Activated T-helper 17 cell treated with anti-CD3 and anti-CD28 coated beads, Interleukin-2, amount 50 U/mL, for 72 hours (primary cell): ENCODE measurements at places on chromosomes 5 and 9. TPM values are rescaled to one million over a fixed set of nuclear protein-coding genes. Genes with fewer than 3 reads are reported as not detected.

Gene JAKMIP2
- 4.3 TPM for total RNA-seq

Gene SLC6A3
- not detected for total RNA-seq

DNA sequence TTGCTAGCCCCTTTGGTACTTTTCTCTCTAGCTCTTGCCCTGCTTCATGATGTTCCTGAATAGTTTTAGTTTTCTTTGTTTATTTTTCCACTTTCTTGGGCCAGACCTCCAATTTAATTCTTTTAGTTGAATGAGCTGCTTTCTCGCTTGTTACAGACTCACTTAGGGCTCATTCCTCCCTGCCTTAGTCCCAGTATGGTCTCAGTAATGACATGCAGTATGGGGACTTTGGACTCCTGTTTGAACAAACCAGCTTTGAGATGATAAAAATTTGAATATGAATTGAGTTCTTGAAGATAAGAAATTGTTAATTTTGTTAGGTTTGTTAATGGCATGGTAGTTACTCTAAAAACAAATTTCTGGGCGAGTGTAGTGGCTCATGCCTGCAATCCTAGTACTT, 284.8 kb upstream of the DMRT1 start:
- H3K4me3 ChIP-seq: no peak overlapping the region
- H3K4me1 ChIP-seq: peaks cover 11% of the 10 kb centered on the region
- no peaks in the 10 kb centered on the region for H3K36me3 ChIP-seq

GRCh38 chr9:78714576-78714975, 417.7 kb downstream of the PSAT1 start:
- no peak overlapping the region for H3K27ac ChIP-seq
- H3K27me3 ChIP-seq: peaks cover 4% of the 10 kb centered on the region
- no peaks in the 10 kb centered on the region for H3K4me1 ChIP-seq
- no peak for ATAC-seq
- no peak overlapping the region for H3K4me3 ChIP-seq

GRCh38 chr5:105015098-105015497, 1452.5 kb upstream of the NUDT12 start:
- H3K27me3 ChIP-seq: no peaks in the 10 kb centered on the region
- H3K4me3 ChIP-seq: no peak overlapping the region
- ATAC-seq: no peak
- H3K4me1 ChIP-seq: no peaks in the 10 kb centered on the region
- no peak overlapping the region for H3K27ac ChIP-seq
- no peaks in the 10 kb centered on the region for H3K36me3 ChIP-seq

Gene KIF4B
- not detected for total RNA-seq

DNA sequence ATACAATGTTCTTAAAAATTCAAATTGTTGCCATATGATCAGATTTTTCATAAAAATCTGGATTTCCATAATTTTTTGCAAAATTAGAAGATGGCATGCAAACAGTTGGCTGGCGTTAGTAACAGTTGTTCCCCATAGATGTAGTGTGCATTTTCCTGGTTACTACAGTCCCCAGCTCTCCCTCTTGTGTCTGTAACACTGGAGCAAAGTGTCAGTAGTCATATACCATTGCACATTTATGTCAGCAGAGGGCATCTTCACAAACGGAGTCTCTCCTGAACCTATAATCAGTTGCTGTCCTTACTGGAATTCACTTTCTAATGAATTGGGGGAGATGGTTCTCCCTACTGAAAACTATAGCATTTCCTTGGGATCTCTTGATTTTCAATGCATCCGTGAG, 44.7 kb upstream of the DMAC1 start:
- no peak for ATAC-seq
- H3K36me3 ChIP-seq: no peaks in the 10 kb centered on the region
- no peak overlapping the region for H3K4me3 ChIP-seq
- H3K27ac ChIP-seq: no peak overlapping the region
- H3K27me3 ChIP-seq: no peaks in the 10 kb centered on the region
- H3K4me1 ChIP-seq: no peaks in the 10 kb centered on the region

DNA sequence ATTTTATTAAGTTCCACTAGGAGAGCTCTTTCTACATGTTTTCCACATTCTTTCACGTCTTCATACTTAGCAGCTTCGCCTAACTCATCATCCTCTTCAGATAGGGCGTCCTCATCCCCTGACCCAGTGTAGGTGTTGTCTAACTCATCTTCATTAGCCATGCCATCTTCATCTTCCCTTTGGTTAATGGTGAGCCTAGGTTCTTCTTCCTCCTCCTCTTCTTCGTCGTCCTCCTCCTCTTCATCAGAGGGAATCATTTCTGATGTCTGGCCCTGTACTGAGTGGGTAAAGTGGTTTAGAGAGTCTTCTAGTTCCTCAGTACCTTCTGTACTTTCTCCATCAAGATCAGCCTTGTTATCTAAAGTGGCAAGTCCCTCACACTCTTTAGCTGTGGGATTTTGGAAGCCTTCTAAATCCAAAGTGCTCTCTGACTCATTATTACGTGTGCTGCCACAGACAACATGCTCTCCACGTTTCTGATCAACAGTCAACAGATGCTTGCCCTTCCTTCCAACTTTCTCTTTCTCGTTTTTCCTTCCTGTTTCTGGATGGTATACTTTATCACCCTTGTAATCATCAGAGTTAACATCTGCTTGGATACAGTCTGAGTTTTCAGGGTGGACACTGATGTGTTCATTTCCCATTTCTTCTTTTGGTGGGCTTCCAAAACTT, 31.1 kb downstream of the TUT7 start:
- H3K4me3 ChIP-seq: no peak overlapping the region
- peaks cover 13% of the 10 kb centered on the region for H3K4me1 ChIP-seq
- H3K36me3 ChIP-seq: peaks cover 100% of the 10 kb centered on the region
- no peaks in the 10 kb centered on the region for H3K27me3 ChIP-seq
- ATAC-seq: no peak
- peak overlapping the region; percentile 54 for H3K27ac ChIP-seq

- no peak overlapping the region for H3K27ac ChIP-seq
- peaks cover 18% of the 10 kb centered on the region for H3K4me1 ChIP-seq
- no peaks in the 10 kb centered on the region for H3K27me3 ChIP-seq
- peaks cover 10% of the 10 kb centered on the region for H3K36me3 ChIP-seq
- peak; percentile 28 for ATAC-seq
Measured at GRCh38 chr9:123234853-123235252, 33.5 kb downstream of the STRBP start.

- ATAC-seq: no peak
- no peaks in the 10 kb centered on the region for H3K36me3 ChIP-seq
- peaks cover 9% of the 10 kb centered on the region for H3K4me1 ChIP-seq
- no peaks in the 10 kb centered on the region for H3K27me3 ChIP-seq
- H3K4me3 ChIP-seq: no peak overlapping the region
Measured at GRCh38 chr5:65762234-65762633, 40.2 kb downstream of the NLN start.

GRCh38 chr9:125646621-125647100, 60.3 kb downstream of the MAPKAP1 start:
- peaks cover 49% of the 10 kb centered on the region for H3K4me1 ChIP-seq
- peaks cover 20% of the 10 kb centered on the region for H3K36me3 ChIP-seq
- H3K27ac ChIP-seq: peak overlapping the region; percentile 74
- no peak for ATAC-seq
